ENCODE measurements at places on chromosomes 7 and 10.

- DNase-seq: no peak
Observed at GRCh38 chr10:13925971-13926780, 339.4 kb downstream of the PRPF18 start.

GRCh38 chr7:40194745-40195144 lies 59.9 kb downstream of the SUGCT start:
- no peak for DNase-seq

GRCh38 chr10:85789982-85790789 lies 576.4 kb downstream of the GRID1 start:
- no peak for DNase-seq

DNA sequence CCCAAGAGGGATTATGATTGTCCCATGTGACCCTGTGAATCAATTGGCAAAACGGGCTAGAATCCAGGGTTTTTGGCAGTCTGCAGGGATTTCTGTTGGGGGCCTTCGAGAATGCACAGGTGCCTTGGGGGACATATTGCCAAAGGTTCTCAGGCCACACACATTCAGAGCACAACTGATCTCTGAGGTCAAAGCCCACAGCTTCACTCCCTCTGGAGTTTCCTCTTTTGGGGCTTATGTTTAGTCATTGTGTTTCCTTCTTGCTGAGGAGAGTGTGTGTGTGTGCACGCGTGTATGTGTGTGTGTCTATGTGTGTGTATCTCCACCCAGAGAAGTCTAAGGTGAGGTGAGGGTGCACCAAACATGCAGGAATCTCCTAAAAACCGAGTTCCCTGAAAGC lies 8.8 kb downstream of the PPIF start:
- DNase-seq: no peak

DNA sequence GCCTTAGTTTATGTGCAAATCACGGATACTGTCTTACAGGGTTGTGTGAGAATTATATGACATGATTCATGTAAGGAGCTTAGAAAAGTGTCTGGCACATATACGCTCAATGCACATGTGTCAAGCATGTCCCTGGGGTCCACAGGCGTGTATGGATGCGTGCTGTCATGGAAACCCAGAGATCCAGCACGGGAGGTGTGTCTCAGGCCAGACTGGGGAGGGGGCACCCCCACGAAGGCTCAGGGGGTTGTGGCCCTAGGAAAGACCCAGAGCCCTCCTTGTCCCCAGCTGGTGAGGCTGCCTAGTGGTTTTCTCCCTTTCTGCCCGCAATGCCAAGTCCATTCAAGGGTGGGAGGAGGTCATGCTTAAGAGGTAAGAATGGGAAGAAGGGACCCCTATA lies 9.1 kb downstream of the BTBD16 start:
- no peak for DNase-seq
